ENCODE measurements at places on chromosomes 4 and X.

DNA sequence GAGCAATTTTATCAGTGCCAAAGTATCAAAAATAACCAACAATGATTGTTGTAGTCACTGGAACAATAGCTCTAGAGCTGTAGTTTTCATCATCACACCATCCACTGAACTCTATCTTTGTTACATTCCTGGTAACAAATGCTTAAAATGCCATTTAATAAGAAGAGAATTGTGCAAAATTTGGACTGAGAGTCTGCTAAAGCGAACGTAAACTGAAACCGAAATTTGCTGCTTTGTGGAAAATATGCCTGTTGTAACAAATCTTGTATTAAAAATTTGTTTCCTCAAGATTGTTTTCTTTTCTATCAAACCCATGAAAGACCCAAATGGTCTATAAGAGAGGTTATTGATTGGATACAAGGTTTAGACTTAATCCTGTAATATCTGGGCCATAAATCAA, 109.3 kb upstream of the TECRL start:
- no peak for DNase-seq

DNA sequence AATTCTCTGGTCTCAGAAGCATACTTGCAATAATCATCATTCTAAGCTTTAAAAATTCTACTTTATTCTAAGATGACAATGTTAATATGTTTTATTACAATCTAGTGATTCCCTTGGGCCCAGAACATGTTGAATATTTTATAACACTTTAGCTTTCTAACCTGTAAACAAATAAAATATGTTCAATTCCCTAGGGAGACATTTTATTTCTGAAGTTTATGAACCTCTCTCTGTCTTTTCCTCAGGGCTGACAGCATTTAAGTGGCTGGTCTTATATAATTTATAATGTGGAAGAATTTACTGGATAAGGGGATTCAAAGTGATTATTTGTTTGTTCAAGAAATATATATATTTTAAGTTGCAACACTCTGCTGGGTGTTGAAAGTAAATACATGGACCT, 55.3 kb upstream of the NPFFR2 start:
- DNase-seq = no peak

GRCh38 chr4:68576272-68577125, at the start of gene UGT2B17:
Gene UGT2B17, minus strand, starts transcription at chr4:68576322. Its CDS starts 7,838 bp downstream, at chr4:68568484.
- DNase-seq = no peak

- DNase-seq = no peak
Observed at GRCh38 chrX:71664889-71665491, 2.4 kb upstream of the LOC101059915 start.

- DNase-seq = no peak
Observed at GRCh38 chr4:30125868-30126267, 594.3 kb upstream of the PCDH7 start.

DNA sequence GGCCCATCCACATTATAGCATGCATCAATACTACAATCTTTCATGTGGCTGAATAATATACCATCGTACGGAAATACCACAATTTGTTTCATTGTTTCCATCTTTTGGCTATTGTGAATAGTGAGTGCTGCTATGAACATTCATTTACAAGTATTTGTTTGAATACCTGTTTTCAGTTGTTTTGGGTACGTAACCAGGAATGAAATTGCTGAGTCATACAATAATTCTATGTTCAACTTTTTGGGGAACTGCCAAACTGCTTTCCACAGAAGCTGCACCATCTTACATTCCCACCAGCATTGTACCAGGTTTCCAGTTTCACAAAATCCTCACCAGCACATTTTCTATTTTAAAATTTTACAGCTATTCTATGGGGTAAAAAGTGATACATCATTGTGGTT, 28.5 kb upstream of the MANBA start:
- DNase-seq = no peak

DNA sequence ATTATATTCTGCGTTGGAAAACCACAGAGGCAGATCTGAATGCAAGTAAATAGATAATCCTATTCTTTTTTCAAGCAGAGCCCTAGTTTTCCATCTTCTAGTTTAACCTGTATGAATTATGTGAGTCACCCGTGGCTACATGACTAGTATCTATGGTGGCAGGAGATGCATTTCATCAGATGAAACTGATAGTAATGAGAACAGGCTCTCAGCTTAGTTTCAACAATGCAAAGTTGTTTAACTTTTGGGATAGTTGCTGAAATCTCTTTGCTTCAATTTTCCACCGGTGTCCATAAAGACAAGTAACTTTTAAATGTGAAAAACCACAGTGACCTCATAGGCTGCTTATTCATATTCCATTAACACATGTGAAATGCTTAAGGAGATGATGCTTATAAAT, 1317.4 kb upstream of the TENM3 start:
- DNase-seq = no peak

DNA sequence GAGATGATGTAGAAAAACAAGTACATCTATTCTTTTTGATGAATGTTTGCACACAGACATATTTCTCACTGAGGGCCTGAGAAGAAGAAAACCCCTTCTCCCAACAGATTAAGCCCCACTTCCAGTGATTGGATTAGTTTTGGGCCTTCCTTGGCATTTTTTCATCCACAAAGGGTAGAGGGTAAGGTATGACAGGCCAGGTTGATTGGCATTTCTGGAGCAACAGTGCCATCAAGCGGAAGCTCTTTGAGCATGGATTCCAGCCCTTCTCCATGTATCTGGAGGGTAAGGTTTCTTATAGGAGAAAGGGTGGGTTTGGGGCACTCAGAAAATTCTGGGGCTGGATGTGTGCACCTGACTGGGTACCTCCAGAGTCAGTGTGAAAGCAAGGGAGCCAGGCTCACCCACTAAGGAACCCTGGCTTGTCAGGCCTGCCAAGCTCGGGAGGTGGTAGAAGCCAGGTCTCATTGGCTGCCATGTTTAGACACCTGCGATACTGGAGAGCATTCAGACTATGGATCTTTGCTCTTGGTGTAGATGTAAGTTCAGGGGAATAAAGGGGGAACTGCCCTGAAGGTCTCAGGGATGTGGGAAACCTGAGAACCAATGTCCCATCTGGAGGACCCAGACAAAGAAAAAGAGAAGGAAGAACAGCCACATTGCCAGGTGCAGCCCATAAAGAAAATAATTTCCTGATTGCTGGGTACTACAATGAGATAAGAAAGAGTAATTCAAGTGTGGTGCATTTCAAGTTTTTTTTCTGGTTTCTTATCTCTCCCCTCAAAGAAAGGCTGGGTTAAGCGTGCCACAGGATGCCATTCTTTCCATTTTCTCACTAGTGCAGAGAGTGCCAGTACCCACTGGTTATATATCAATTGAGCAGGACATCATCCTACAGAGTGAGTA, 222.3 kb upstream of the AGTR2 start:
- no peak for DNase-seq

GRCh38 chr4:23909671-23910070, 19.8 kb upstream of the PPARGC1A start:
- DNase-seq = no peak

- no peak for DNase-seq
Observed at GRCh38 chr4:56513517-56513916, 7.9 kb downstream of the ARL9 start.

GRCh38 chrX:24235084-24235710, 78.7 kb downstream of the SUPT20HL2 start:
- no peak for DNase-seq

GRCh38 chr4:95516528-95517017, 32.2 kb downstream of the UNC5C start:
- DNase-seq = no peak

DNA sequence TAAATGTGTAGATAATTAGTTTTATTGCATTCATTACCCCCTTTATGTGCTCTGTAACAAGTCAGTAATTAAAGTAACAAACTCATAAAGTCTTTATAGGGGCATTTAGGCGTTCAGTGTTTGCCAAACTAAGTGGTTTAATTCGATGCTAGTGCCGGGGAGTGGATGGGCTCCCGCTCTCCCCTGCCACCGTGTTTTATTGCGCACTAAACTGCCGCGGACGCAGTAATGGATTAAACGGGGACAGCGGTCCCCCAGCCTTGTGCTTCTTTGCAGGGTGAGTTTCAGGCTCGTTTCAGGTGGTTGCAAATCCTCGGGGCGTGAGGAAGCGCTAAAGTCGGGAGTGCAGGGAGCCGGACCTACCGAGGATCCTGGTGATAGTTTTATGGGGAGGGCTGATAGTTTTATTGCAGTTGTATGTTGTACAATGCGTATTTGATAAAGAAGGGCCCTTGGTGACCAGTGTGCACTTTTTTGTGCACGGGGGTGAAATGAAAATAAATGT, 1.6 kb upstream of the PHOX2B start:
- no peak for DNase-seq

- no peak for DNase-seq
Observed at GRCh38 chrX:4572691-4573090, 859.2 kb upstream of the PRKX start.

Measured in stimulated activated CD4-positive, alpha-beta T cell treated with anti-CD3 and anti-CD28 coated beads, Interleukin-15, amount 100 ng/mL, for 48 hours (primary cell).